ENCODE measurements at places on chromosomes 11 and 22. TPM values are rescaled to one million over a fixed set of nuclear protein-coding genes. Genes with fewer than 3 reads are reported as not detected.
A peak's percentile ranks its signal among the peaks of the same experiment; 100 is the strongest.

- peak; percentile 38 for DNase-seq
Observed at GRCh38 chr11:110778343-110778742, 66.1 kb upstream of the ARHGAP20 start.

- DNase-seq = no peak
Observed at GRCh38 chr11:128921793-128922192, 20.9 kb downstream of the TP53AIP1 start.

- DNase-seq = no peak
Observed at GRCh38 chr11:88480223-88480622, 142.7 kb upstream of the CTSC start.

- no peak for DNase-seq
Observed at GRCh38 chr11:10864688-10865087, 6.8 kb upstream of the ZBED5 start.

DNA sequence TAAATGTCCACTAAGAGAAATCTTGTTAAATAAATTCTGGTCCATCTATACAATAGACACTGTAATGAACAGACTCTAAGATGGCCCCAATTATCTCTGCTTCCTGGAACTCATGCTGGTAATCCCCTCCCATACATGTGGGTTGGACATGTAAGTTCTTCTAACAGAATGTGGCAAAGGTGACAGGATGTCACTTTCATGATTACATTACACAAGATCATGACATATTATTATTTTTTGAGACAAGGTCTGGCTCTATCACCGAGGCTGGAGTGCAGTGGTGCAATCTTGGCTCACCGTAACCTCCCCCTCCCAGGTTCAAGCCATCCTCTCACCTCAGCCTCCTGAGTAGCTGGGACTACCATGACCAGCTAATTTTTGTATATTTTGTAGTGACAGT is 14.6 kb upstream of the NDUFC2 start:
- no peak for DNase-seq

Gene HTR3B
- polyA plus RNA-seq = 0.11 TPM

- no peak for DNase-seq
Observed at GRCh38 chr11:118007040-118007439, 20.8 kb downstream of the IL10RA start.

GRCh38 chr22:36289406-36289870 is 36.5 kb downstream of the APOL1 start:
- no peak for DNase-seq

Gene ANKK1
- 0.52 TPM for polyA plus RNA-seq

DNA sequence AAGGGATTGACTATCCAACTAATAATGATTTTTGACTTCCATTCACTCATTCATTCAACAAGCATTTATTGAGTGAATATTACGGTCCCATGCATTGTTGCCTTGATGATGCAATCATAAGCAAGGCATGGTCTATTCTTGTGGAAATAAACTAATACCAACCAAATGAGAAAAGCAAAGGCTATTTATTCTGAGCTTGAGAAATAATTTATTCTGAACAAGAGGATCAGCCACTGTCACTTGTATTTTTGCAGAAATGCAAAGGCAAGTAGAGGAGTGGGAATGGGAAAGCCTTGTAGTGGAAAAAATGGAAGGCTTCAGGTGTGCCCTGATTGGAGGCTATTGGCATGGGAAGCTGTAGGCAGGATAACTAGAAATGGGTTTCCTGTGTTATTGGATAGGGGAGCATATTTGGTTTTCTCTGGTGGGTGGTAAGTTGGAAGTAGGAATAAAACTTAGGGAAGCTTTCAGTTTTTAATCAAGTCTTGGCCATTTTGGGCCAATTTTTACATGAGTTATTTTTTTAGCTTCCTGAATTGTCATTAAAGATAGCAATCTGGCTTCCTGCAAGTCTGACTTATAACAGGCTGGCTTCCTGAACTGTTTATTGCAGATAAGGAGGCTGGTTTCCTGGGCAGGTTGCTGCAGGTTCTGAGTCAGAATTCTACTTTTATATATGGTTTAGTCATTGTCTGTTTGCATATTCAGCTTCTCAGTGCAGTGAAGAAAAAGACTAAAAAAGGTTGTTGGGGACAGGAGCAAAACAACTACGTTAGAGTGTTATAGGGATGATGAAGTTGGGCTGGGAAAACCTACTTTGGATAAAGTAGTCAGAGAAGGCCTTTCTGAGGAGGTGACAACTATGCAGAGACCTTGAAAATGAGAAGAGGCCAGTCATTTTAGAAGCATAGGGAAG is 106.7 kb downstream of the APIP start:
- DNase-seq = no peak

DNA sequence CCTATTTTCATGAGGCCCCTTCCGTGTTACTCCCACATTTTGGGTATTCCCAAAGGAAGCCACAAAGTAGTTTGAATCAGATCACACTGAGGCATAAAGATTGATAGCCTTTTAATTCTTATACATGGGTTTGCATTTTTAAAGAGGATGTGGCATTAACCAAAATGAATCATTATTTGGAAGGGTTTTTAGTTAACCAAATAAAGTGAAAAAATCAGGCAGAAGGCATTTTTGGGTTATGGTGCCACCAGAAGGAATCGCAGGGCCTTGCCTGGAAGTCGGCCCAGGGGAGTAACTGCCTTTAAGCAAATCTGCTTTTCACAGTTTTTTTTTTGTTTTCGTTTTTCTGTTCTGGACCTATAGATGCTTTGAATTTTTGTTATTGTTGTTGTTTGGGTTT is 55.4 kb downstream of the HSD17B12 start:
- no peak for DNase-seq

Gene FOLR2
- 18.0 TPM for polyA plus RNA-seq

All from left lung (tissue), 14 donors.